ENCODE measurements at places on chromosomes 7 and 10. TPM values are rescaled to one million over a fixed set of nuclear protein-coding genes. Genes with fewer than 3 reads are reported as not detected.

DNA sequence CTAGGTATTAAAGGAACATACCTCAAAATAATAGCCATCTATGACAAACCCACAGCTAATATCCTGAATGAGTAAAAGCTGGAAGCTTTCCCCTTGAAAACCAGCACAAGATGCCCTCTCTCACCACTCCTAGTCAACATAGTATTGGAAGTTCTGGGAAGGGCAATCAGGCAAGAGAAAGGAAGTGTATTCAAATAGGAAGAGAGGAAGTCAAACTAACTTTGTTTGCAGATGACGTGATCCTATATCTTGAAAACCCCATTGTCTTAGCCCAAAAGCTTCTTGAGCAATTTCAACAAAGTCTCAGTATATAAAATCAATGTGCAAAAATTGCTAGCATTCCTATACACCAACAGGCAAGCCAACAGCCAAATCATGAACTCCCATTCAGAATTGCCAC is 131.3 kb downstream of the FANK1 start:
- no peak for DNase-seq

GRCh38 chr7:21084286-21084685 is 297.6 kb upstream of the SP8 start:
- DNase-seq: no peak

PLXDC2 gene
- total RNA-seq: not detected

GRCh38 chr7:135523146-135523545 is 13.2 kb upstream of the CNOT4 start:
- DNase-seq: no peak

GRCh38 chr10:11823989-11824346 is 812 bp downstream of the PROSER2 start:
- DNase-seq: no peak

- DNase-seq: peak; percentile 33
Measured at GRCh38 chr10:111077785-111078504, 1.1 kb downstream of the ADRA2A start.

DNA sequence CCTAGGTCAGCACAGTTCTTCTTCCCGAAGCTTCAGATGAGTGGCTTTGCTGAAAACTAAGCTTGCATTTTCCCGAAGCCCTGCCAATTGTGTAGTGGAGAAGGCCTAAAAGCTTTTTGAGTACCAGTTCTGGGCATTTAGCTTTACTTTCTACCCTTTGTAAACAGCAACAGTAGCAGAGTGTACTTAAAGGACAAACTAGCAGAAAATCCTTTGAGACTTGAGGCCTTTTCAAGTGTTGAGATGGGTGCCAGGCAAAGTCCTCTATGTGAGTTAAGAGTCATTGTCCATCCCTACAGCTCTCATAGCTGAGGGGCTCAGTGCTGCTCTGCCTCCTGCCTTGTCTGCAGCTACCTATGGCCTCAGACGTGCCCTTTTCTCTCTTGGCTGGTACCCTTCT is 368.2 kb downstream of the CCSER2 start:
- no peak for DNase-seq

- peak; percentile 58 for DNase-seq
Measured at GRCh38 chr7:55569797-55570196, 2.5 kb downstream of the VOPP1 start.

LGI1 gene
- total RNA-seq: not detected

GRCh38 chr7:155861480-155861868 is 49.2 kb upstream of the SHH start:
- no peak for DNase-seq

- no peak for DNase-seq
Measured at GRCh38 chr10:102745157-102745556, 1.4 kb downstream of the WBP1L start.

GRCh38 chr7:101740981-101741725 is 76.3 kb upstream of the CUX1 start:
- no peak for DNase-seq

PPP1R3A gene
- not detected for total RNA-seq

DNA sequence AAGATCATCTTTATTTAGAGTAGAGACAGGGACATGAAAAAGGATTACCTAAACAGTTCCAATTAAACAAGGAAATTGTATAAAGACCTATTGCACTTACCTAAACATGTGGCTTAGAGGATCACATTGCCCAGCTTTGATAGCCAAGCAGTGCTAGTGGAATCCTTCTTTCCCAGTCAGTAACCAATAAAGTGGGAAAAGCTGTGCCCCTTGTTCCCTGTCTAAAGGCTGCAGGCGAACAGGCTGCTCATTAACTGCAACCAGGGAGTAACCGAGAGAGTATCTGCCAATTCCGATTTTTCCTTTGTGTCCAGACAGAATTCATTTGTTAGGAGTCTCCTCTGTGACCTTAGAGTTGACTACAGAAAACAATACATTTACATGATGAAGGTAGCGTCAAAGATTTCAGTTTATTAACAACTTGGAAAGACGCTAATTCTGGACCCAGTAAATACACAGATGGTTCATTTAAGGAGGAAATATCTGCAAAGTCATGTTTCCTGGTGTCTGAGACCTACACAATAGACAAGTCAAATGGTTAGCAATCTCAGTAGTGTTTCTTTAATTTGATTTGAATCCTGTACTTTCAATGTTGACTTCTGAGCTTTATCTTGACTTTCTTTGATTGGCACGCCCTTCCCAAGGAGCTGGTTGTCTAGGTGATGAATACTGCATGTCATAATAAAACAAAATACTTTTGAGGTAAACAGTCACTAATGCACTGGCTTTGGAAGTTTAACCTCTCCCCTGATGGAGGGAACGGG is 57.3 kb upstream of the MET start:
- no peak for DNase-seq

DNA sequence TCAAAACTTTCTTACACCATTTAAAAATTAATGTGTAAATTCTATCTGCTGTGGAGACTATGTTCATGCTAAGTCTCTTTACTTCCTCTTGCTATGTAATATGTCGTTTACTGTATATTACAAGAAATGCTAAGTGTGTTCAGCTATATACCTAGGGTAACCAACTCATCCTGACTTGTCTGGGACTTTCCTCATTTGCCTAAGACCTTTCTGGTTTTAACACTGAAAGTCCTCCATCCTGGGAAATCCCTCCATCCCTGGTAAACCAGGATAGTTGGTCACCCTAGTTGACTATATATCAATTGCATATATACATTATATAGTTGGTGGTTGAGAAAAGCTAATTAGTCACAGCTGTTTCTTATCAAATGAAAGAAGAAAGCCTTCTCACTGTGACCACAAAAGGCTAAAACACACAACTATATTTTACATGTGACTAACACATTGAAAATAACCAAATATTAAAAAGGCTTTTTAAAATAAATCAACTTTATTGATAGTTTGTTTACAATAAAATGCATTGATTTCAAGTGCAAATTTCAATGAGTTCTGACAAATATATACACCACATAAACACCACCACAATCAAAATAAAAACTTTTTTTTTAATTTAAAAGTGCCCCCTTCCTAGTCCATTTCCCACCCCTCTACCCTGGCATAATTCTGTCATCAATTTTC is 167.7 kb upstream of the INHBA start:
- DNase-seq: no peak

DNA sequence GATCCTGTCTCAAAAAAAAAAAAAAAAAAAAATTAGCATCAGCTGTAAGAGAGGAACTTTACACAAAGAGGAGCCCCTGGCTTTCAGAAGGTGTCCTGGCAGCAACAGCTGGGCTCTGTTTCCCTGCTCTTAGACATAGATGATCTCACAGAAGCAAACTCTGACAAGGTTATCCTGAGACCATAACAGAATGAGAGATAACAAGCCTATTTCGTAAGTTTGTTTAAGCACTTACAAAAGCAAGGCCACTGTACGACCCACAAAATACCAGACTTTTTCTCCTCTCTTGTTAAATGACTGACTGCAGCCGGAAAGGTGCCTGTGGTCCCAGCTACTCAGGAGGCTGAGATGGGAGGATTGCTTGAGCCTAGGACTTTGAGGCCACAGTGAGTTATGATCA is 33.3 kb upstream of the OTUD1 start:
- DNase-seq: no peak

DNA sequence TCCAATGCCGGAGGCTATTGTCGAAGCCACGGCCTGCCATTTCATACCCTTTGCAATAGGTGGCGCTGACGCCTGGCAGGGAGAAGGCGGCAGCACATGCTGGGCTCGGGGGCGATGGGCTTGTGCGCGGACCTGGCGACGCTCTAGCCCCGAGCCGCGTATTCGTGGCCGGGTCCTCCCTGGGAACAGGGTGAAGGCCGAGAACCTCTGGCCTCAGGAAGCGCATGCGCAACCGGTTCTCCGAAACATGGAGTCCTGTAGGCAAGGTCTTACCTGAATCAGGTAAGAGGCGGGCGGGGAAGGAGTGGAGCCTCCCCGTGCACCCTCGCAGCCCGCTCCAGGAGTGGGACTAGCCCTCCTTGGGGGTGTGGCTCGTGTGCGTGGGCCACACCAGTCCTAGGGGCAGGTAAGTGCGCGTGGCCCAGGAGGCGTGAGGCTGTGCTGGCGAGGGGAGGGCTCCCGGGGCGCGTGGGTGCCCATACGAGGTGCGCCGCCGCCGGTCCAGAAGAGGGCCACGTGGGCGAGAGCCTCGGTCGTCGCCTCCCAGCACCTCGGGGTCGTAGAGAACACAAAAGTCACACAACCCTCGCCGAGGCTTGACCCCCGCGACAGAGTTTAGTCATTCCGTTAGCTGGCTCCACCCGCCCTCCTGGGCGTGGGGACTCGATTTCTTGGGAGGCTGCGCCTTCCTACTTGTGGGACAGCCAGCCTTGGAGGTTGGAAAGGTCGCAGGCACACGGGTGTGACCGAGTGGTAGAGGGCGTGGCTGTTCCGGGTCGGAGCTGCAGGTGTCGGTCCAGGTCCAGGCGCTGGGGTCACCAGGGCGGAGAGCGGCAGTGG is 5.6 kb upstream of the MEST start:
- peak; percentile 77 for DNase-seq
